Activated naive CD4-positive, alpha-beta T cell (primary cell): ENCODE measurements at places on chromosomes 2 and 18.

GRCh38 chr2:211748339-211748738 is 790.3 kb downstream of the ERBB4 start:
- DNase-seq: no peak

DNA sequence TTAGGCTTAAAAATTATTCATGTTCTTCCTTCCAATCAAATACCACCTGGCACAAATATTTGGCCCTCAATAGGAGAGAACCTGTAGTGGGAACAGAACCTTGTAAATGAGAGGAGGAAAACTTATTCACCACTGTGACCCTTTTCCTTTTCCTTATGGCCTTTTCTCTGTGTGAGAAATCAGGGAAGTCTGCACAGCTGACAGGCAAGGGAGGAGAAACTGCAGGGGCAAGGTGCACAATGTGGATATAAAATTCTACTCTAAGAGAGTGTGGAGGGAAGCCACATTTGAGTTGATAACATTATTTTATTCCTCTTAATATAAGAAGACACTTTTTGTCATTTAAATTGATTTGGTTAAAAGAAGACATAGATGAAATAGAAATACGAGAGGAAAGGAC is 1247.0 kb upstream of the CHAC2 start:
- DNase-seq: no peak

GRCh38 chr2:226772389-226773179 is 27.0 kb downstream of the IRS1 start:
- no peak for DNase-seq

- DNase-seq: no peak
Observed at GRCh38 chr2:185628985-185629384, 109.6 kb upstream of the FSIP2 start.

GRCh38 chr2:224016963-224017362 is 22.1 kb downstream of the SERPINE2 start:
- DNase-seq: no peak

DNA sequence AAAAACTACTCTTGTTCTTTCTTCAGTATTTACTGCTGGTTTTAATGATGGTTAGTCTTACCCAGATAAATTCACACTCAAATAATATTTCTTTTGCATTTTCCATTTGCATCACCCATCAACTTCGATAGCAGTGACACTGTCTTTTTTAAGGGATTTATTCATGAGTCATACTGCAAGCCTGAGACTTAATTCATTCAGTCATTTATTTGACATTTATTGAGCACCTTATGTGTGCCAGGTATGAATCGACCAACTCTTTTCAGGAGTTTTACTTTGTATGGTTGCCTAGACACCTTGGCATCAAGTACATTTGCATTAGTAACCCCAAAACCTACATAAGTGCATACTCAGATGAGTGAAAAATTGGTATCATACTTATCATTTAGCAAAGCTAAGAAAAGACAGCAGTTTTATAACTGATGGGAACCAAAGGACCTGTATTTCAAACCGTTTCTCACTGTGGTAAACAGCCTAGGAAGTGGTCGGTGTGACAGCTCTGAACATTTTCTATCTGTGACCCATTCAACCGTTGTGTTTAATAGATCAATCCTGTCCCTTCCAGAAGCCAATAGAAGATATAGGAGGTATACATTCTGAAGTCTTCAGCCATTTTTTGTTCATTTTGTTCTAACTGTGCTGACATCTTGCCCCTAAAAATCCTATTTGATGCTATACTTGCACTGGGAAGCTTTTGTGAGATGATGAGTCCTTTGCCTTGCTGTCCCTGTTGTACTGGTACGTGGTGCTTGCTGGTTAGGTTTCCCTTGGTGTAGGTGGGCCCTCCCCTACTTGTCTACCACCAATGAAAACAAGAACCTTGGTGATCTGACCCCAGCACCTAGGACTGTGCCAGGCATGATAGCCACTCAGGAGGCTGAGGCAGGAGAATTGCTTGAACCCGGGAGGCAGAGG is 484.7 kb upstream of the RAB12 start:
- no peak for DNase-seq

DNA sequence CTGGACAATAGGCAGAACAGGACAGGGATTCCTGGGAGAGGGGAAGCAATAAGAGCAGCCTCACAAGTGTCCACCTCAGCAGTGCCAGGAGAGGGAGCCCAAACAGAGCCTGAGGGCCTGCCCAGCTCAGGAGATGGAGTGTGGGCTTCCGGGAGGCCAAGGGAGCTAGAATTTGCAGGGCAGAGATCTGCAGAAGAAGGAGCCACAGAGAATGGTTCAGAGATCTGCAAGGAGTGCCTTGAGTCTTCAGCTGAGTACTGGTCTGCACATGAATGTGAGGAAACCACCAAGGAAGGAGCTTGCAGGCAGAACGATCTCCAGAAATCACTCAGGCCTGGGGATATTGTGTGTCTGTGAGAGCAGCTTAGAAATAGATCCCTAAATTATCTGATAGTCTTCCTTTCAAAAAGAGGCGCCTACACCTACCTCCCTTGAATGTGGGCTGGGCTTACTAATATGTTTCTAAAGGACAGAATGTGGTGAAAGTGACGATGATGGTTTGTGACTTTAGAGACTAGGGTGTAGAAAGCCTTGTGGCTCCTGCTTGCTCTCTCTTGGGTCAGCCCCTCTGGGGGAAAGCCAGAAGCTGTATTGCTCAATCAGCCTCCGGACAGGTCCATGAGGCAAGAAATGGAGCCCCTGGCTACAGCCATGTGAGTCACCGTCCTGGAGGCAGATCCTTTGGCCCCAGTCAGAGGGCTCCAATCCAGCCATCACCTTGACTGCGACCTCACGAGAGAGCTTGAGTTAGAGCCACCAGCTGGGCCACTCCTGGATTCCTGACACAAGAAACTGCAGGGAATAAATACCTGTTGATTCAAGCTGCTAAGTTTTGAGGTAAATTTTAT is 7.6 kb upstream of the LPIN1 start:
- no peak for DNase-seq

DNA sequence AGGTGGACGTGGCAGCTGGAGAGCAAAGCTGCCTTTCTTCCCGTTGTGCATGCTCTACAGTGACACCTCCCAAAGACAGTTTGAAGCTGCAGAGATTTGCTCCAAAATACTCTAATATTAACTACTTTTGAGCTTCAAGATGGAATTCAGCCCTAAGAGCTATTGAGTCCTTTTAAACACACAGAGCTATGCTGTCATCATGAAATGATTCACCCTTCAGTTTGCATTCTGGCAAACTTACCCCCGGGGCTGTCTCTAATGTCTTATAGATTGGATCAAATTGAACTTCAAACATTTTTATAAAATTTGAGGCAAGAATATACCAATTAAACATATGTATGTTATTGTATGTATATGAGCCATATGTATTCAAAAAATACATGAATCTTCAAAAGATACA is 110.7 kb upstream of the EFEMP1 start:
- DNase-seq: no peak

GRCh38 chr2:155145758-155146229 is 447.3 kb downstream of the KCNJ3 start:
- no peak for DNase-seq

- no peak for DNase-seq
Observed at GRCh38 chr2:209208211-209208610, 215.6 kb upstream of the MAP2 start.

DNA sequence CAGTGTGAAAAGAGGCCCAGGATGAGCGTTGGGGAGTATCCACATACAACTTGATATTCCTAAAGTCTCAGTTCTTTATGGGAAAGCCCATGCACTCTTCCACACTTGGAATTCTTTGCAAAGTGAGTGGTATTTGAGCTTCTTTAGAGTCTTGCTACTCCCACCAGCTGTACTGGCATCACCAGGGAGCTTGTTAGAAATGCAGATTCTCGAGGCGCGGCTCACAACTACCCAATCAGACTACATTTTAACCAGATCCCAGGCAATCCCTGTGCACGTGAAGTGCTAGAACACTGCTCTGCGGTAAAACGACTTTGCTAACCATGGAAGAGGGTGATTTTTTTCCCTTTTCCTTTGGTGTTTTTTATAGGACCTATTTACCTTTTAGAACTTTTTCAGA is 184.7 kb downstream of the NEDD4L start:
- DNase-seq: no peak

DNA sequence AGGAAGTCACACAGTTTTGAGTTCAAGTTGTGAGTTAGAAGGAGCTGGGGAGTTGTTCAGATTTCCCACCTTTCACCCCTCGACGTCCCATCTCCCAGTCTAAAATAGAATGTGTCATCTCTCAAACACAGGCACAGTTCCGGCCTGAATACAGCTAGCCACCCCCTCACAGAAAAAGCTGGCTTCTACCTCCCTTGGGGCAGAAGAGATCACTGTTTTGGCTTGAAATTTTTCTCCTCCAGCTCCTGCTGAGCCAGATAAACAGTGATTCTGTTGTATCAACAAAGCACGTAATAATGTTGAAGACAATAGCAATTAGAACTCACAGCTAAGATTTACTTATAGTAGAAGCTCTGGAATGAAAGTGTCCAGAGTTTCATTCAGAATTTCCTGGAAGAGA is 74.7 kb downstream of the KIAA2012 start:
- no peak for DNase-seq

DNA sequence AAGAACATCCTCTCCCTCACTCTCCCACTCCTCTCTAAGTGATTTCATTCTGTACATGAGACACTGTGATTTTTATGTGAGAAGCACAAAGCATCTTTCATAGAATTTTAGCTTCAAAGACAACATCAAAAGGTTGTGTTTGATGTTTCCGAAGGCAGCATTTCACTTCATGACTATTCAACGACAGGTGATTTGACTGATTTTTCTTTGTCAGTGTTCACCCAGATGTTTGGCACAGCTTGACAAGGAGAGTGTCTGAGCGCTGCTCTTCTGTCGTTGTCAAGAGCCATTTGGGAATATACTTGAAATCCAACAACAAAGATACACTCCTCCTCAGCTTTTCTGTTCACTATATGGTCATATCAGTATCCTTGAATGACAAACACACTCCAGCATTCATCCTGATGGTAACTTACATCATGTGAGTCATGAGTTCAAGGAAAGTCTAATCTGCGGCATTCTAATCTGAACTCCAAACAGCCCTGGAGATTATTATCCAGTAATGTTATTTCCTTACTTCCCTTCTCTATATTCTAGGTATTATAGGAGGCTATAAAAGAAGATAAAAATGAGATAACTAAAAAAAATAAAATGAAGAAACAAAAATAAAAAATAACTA is 45.9 kb upstream of the ST6GAL2 start:
- no peak for DNase-seq

- no peak for DNase-seq
Observed at GRCh38 chr2:230908092-230908594, 16.9 kb downstream of the GPR55 start.

DNA sequence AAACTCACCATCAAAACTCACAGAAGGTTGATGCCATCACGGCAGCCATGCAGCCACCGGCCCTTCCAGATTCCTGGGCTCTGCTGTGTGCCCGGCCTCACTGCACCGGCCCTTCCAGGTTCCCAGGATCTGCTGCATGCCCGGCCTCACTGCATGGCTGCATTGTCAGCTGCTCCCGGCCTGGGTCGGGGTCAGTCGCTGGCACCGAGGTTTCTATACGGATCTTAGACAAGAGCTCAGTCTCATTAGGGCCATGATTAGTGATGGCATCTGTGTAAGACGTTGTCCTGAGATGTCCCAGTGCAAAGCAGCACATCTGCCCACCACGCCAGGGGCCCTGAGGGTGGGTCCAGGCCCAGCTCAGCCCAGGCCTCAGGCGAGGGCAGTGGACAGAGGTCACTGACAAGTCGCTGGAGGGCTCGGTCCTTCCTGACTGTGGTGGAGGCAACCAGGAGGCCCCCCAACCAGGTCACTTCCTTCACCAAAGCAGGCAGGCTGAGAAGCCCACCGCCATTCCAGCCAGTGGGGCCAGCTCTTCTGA is 29.4 kb downstream of the TMEM18 start:
- DNase-seq: no peak

DNA sequence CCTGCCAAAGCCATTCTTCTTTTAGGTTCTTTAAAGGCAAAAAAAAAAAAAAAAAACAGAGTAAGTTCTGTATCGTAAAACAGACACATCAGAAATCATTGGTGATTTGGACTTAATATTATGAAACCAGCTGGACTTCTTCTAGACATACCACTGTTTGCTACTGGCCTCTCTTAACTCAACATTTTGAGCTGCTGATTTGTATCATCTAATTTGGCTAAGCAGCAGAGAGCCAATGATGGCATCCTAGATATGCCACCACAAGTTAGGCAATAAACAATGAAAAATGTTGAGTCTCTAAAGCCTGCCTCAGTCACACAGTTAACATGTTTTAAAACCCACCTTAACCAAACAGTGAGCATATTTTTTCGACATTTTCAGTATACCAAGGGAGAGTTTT is 1034.3 kb upstream of the NXPH2 start:
- no peak for DNase-seq

- DNase-seq: no peak
Observed at GRCh38 chr18:8493141-8493540, 116.1 kb upstream of the RAB12 start.

DNA sequence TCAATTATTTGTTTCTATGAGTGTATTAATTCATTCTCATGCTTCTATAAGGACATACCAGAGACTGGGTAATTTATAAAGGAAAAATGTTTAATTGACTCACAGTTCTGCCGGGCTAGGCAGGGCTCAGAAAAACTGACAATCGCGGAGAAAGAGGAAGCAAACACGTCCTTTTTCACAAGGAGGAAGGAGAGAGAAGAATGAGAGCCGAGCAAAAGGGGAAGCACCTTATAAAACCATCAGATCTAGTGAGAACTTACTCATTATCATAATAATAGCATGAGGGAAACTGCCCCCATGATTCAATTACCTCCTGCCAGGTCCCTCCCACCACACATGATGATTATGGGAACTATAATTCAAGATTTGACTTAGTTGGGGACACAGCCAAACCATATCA is 294.0 kb downstream of the DSC3 start:
- DNase-seq: no peak

GRCh38 chr2:20291106-20291564 is 59.5 kb downstream of the PUM2 start:
- no peak for DNase-seq

DNA sequence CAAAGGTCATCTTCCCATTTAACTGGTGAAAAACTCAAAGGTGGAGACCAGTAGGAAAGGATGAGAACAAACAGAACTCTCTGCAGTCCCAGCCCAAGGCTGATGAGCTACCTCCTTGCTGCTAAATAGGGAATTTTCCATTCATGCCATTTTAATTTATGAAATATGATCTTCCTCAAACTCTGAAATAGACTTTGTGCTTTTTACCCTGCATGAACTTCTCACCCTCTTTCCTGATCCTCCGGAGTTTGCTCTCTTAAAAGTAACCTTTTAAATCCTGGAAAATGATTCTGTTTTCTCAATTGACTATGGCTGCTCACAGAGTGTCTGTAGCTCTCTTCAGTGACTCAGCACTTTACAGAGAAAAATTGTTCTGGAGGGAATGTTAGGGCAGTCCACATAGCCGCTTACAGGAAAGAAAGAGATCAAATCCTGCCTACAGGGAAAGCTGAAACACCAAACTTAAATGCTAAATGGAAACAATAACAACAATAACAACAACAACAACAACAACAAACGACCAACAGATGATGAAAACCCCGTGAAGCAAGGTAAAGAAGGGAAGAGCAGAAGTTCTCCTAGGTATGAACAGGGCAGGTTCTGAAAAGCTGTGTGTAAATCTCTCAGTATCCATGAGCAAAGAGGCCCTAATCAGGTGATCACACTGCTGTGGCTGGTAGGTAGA is 79.8 kb upstream of the SESTD1 start:
- no peak for DNase-seq
